ENCODE measurements at places on chromosomes 5 and 9. TPM values are rescaled to one million over a fixed set of nuclear protein-coding genes. Genes with fewer than 3 reads are reported as not detected.

Gene GFRA3
- 1.1 TPM for total RNA-seq

DNA sequence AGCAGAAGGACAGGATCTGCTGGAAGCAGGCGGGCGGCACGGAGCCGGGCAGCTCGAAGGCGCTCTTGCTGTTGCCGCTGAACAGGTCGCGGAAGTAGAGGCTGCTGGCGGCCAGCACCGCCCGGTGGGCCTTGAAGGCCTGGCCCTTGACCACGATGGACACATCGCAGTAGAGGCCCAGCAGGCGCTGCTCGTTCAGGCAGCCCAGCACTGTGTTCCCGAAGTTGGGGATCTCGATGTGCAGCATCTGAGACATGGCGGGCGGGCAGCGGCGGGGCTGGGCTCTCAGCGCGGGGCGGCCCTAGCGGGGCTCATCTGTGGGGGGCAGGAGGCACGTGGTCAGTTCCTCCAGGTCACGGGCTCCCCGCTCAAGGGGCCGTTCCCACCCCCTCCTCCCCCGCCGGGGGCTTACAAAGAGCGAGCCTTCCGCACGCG lies 44.8 kb downstream of the NACC2 start:
- peak; percentile 22 for DNase-seq

- no peak for DNase-seq
These were observed 590.4 kb upstream of the SEMA6A start for GRCh38 chr5:117165068-117165467.

- DNase-seq = no peak
These were observed 71.4 kb upstream of the WDR41 start for GRCh38 chr5:77563475-77563874.

DNA sequence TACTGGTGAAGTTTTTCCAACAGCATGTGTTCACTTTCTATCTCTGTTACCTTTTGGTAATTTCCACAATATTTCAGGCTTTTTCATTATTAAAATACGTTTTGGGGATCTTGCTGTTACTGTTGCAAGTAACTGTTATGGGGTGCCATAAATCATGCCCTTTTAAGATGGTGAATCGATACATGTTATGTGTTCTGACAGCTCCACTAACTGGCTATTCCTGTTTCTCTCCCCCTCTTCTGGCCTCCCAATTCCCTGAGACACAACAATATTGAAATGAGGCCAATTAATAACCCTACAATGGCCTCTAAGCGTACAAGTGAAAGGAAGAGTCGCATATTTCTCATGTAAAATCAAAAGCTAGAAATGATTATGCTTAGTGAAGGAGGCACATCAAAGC lies 13.1 kb upstream of the MSH3 start:
- DNase-seq = no peak

DNA sequence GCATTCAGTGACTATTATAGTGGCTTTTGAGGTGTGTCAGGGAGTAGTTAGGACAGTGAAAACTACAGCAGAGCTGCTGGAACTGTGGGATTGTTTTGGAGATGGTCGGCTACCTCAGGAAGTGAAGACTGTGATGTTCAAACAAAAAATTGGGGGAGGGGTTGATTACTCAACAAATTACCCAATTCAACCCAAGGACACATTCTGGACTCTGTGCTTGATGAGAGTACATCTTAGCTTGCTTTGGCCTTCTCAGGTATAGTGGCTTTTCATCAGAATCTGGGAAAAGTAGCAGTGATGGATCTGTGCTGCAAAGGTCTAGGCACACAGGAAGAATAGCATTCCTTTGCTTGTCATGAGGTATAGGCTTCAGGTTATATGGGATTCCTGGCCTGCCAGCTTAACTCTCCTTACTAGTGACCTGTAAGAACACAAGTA lies 47.0 kb downstream of the SLC44A1 start:
- DNase-seq = no peak

DNA sequence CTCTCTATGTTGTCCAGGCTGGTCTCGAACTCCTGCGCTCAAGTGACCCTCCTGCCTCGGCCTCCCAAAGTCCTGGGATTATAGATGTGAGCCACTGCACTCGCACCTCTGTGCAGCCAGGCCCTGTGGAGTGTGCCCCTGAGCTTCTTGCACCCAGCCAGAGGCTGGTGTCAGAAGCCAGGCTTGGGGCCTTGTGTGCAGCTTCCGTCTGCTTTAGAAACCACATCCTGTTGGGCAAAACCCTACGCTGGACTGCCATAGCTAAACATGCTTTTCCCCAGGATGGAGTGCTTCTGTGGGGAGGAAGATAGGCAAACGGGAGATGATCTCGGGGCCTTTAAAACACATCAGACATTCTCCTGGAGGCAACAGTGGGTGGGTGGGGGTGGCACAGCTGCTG lies 40.1 kb downstream of the PRRT1B start:
- DNase-seq = no peak
